Sigmoid colon (tissue), 7 donors: ENCODE measurements at places on chromosomes 16 and 17. TPM values are rescaled to one million over a fixed set of nuclear protein-coding genes. Genes with fewer than 3 reads are reported as not detected.

GRCh38 chr17:39104046-39104445 is 47.4 kb downstream of the PLXDC1 start:
- H3K36me3 ChIP-seq, result no peaks in the 10 kb centered on the region
- DNase-seq, result no peak
- H3K4me3 ChIP-seq, result no peak overlapping the region
- no peak overlapping the region for H3K27ac ChIP-seq
- H3K27me3 ChIP-seq, result no peaks in the 10 kb centered on the region
- H3K4me1 ChIP-seq, result peaks cover 15% of the 10 kb centered on the region

- no peaks in the 10 kb centered on the region for H3K4me1 ChIP-seq
- H3K4me3 ChIP-seq, result no peak overlapping the region
- DNase-seq, result peak; percentile 87
- H3K27ac ChIP-seq, result peak overlapping the region; percentile 74
- H3K36me3 ChIP-seq, result no peaks in the 10 kb centered on the region
- no peaks in the 10 kb centered on the region for H3K27me3 ChIP-seq
Measured at GRCh38 chr17:73340093-73340596, 28.3 kb upstream of the CDC42EP4 start.

- H3K4me1 ChIP-seq, result peaks cover under 1% of the 10 kb centered on the region
- H3K27ac ChIP-seq, result no peak overlapping the region
- no peak overlapping the region for H3K4me3 ChIP-seq
- peaks cover 13% of the 10 kb centered on the region for H3K27me3 ChIP-seq
Measured at GRCh38 chr16:88691924-88692560, 5.7 kb upstream of the SNAI3 start.

DNA sequence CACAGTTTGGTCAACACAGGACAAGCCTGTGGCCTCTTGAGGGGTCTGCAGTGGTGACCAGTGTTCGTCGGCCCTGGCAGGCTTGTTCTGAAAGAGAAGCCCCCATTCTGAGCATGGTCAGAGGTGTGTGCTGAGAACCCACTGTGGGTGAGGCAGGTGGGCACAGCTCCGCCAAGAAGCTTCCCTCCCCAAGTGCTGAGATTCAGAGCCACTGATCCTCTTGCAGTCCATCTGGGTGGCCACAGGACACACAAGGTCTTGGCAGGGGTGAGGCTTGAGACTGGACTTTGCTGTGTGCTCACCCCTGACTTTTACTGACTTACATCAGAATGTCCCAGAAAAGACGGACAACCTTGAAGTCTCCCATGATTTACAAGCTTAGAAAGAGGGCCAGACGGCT is 18.7 kb downstream of the MPRIP start:
- DNase-seq, result peak; percentile 35
- H3K4me1 ChIP-seq, result no peaks in the 10 kb centered on the region
- H3K4me3 ChIP-seq, result no peak overlapping the region
- no peak overlapping the region for H3K27ac ChIP-seq
- H3K36me3 ChIP-seq, result no peaks in the 10 kb centered on the region
- H3K27me3 ChIP-seq, result no peaks in the 10 kb centered on the region

GRCh38 chr17:32311028-32311536 is 30.9 kb downstream of the C17orf75 start:
- H3K4me3 ChIP-seq, result peak overlapping the region; percentile 2
- no peaks in the 10 kb centered on the region for H3K4me1 ChIP-seq
- no peak for DNase-seq
- H3K36me3 ChIP-seq, result no peaks in the 10 kb centered on the region
- no peaks in the 10 kb centered on the region for H3K27me3 ChIP-seq
- H3K27ac ChIP-seq, result no peak overlapping the region

DNA sequence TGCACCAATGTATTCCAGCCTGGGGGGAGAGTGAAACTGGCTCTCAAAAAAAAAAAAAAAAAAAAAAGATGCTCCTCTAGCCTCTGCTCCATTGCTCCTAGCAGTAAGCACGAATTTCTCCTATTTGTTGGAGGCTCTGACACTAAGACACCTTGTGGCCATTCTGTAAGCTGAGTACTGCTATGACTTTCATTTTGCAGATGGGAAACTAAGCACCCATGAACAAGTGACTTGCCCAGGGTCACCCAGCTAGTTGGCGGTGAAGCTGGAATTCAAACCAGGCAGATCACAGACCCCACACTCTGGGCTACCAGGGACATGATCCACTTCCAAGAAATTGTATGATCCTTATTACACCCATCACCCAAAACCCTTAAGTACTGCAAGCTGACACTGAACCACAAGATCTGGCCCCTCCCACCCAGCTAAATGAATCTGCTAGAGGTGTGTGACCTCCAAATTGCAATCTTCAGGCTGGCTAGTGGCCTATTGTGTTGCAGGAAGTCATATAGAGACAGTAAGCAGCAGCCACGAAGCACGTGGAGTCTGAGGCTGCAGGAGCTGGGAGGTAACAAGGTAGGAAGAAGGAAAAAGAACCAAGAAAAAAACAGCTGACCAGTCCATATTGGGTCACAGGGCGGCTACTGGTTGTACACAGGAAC is 209.4 kb downstream of the XYLT1 start:
- no peak overlapping the region for H3K27ac ChIP-seq
- DNase-seq, result no peak
- peaks cover 26% of the 10 kb centered on the region for H3K4me1 ChIP-seq
- H3K27me3 ChIP-seq, result no peaks in the 10 kb centered on the region

DNA sequence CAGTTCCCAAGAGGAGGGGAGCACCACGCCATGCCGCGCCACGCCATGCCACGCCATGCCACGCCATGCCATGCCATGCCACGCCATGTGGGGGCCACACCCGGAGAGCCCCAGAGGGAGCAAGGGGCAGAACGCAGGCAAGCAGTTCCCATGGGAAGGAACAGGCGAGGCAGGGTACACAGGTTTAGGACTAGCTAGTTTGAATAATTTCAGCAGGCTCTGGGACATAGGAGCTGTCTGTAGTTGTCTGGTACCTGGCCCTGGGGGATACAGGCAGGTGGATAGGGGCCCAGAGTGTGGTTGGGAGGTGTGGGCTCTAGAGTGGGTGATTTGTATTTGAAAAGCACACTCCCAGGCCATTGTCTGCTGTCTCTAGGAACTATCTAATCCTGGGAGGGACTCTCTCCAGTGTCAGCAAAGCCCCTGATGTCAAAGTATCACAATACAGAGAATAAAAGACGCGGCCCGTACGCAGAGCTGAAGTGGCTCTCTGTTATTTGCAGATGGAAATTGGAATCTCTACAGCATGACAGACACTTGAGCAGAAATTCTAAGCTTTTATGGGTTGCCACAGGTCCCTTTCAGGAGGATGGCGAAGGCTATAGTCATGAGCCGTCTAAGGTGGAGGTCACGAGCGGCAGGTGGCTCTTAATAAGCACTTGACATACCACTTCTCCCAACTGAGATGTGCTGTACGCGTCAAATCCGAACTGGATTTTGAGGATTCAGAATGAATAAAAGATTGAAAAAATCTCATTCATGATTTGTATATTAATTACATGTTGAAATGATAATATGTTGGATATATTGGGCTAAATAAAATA is 220.8 kb upstream of the TNRC6C start:
- peak overlapping the region; percentile 23 for H3K27ac ChIP-seq
- no peaks in the 10 kb centered on the region for H3K27me3 ChIP-seq
- peaks cover 42% of the 10 kb centered on the region for H3K4me1 ChIP-seq

DNA sequence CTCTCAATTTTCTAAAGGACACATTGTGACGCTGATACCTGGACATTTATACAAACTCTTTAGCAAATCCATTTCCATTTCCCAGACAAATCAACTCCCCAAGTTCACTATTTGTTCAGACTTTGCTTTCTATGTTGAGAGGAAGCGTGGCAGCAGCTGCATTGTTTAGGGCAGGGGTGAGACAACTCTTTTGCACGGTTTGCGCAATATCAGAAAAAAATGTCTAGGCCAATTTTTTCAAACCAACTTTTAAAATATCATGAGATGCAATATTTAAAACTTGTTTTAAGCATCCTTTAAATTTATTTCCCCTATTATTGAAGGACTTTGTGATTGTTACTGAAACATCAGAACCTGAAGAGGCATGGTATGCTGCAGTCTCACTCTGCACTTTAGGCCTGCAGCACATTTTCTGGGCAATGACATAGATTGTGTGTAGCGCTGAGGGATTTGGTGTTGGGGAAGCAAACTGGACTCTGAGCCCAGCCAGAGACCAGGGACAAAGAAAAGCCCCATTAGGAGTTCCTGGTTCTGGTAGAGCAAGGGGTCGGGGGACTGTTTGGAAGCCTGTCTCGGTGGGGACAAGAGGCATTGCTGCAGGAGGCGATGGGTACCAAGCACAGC is 6.4 kb upstream of the CCDC182 start:
- no peaks in the 10 kb centered on the region for H3K4me1 ChIP-seq
- no peak for DNase-seq
- H3K36me3 ChIP-seq, result no peaks in the 10 kb centered on the region
- no peaks in the 10 kb centered on the region for H3K27me3 ChIP-seq
- H3K4me3 ChIP-seq, result no peak overlapping the region
- H3K27ac ChIP-seq, result no peak overlapping the region

MYO1D gene
- total RNA-seq, result 11.8 TPM

GRCh38 chr17:75683583-75683982 is 16.4 kb downstream of the SAP30BP start:
- DNase-seq, result no peak
- peaks cover 41% of the 10 kb centered on the region for H3K4me1 ChIP-seq
- H3K27me3 ChIP-seq, result no peaks in the 10 kb centered on the region
- no peak overlapping the region for H3K4me3 ChIP-seq
- H3K27ac ChIP-seq, result no peak overlapping the region
- H3K36me3 ChIP-seq, result peaks cover 2% of the 10 kb centered on the region

PAQR4 gene
- total RNA-seq, result 0.83 TPM

DNA sequence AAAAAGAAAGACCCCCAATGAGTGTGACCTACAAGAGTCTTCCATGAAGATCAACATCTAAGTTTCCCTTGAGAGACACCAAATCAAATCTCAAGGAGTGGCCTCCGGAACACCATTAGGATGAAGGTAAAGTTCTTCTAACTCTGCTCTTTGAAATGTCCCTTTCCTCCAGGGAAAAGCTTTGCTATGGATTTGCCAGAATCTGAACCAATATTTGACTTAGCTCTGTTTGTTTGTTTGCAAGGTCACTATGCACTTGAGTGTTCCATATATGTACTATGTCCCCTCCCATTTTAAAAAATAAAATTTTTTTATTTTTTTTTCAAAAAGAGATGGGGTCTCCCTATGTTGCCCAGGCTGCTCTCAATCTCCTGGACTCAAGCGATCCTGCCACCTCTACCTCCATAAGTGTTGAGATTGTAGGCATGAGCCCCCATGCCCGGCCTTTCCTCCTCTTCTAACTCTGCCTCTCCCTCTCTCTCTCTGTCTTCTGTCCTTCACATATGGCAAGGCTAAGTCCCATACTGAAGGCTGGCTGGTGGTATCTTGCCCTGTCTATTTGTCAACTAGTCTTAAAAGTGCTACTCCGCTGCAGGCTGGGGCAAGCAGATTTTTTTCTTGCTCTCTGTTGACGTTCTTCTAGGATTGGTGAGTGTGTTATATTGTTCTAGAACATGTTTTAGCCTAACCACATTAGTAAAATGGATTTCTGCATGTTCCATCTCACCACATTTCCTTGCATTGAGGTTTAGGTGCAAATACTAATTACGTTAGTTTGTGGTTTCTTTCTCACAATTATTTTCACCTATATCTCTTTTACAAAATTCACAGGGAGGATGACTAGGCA is 276.7 kb upstream of the DYNLRB2 start:
- H3K4me1 ChIP-seq, result no peaks in the 10 kb centered on the region
- H3K4me3 ChIP-seq, result no peak overlapping the region
- no peaks in the 10 kb centered on the region for H3K27me3 ChIP-seq
- no peaks in the 10 kb centered on the region for H3K36me3 ChIP-seq
- H3K27ac ChIP-seq, result no peak overlapping the region
- no peak for DNase-seq

DNA sequence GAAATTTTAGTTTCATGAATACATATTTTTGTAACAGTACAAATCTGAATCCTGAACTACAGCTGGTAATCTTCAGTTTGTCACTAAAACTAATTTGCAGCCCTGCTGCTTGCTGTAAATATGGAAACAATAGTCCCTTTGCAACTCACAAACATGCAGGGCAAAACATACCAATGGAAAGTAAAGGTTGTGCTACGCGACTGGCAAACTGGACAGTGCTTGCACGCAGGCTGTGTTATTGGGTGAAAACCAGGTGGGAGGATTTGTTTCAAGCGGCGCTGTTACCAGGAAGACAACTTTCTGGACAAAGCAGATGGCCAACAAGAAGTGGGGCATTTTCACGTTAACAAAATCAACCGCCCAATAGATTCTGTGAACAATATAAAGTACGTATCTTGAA is 93.5 kb downstream of the CDYL2 start:
- H3K36me3 ChIP-seq, result no peaks in the 10 kb centered on the region
- no peak overlapping the region for H3K4me3 ChIP-seq
- H3K27ac ChIP-seq, result no peak overlapping the region

DNA sequence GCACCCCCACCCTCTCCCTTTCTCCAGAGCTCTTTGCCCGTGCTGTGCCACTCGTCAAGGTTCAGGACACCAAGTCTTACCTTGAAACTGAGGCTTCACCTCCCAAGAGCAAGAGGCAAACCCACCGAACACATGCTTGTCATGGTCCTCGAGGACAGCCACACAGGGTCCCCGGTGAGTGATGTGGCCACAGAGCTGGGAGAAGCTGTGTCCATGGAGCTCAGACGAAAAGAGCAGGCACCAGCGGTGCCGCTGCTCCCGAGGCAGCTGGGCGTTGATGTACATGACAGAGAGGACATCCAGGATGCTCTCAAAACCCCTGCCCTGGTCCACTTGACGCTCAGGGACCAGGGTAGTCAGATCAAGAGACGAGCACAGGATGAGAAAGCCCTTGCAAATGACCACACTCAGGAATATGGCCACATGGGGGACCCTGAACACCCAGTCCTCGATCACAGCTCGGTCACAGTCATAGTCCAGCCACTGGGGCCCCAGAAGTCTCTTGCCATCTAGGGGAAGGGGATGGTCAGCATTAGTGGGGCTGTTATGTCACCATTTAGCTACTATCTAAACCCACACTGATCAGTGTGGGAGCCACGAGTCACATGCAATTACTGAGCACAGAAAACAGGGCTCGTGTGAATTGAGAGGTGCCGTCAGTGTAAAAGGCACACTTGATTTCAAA is 17.8 kb downstream of the MEAK7 start:
- no peaks in the 10 kb centered on the region for H3K27me3 ChIP-seq
- H3K27ac ChIP-seq, result no peak overlapping the region

PMM2 gene
- 22.1 TPM for total RNA-seq

DNA sequence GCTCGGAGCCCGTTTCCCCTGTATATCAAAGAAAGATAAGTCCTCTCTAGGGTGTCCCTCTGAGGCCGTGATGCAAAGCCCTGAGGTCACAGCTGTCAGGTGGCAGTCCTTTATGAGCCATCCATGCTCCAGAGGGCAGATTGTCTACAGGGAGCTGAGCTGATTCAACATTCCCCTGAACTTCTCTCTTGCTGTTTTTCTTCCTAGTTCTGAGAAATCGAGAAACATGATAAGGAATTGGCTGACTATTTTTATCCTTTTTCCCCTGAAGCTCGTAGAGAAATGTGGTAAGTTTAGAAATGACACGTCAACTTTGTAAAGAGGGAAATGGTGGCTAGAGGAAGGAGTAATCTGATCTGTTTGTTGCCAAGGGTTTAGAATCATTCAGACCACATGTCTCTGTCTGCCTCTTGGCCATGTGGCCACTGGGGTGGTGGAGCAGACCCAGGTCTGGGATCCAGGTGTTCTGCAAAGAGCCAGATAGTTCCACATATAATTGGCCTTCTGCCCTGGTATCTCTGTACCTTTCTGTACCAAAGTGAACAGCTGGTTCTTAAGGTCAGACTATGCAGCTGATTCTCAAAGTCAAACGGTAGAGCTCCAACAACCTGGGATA is 3.5 kb downstream of the CTNS start:
- no peak overlapping the region for H3K27ac ChIP-seq
- no peaks in the 10 kb centered on the region for H3K27me3 ChIP-seq
- H3K4me3 ChIP-seq, result no peak overlapping the region
- no peak for DNase-seq
